ENCODE measurements at places on chromosomes 12 and 14.

GRCh38 chr14:89179891-89180404 is 237.1 kb downstream of the FOXN3 start:
- no peak for DNase-seq

- peak; percentile 1 for DNase-seq
These were observed 83.0 kb upstream of the CCDC196 start for GRCh38 chr14:66403183-66403582.

DNA sequence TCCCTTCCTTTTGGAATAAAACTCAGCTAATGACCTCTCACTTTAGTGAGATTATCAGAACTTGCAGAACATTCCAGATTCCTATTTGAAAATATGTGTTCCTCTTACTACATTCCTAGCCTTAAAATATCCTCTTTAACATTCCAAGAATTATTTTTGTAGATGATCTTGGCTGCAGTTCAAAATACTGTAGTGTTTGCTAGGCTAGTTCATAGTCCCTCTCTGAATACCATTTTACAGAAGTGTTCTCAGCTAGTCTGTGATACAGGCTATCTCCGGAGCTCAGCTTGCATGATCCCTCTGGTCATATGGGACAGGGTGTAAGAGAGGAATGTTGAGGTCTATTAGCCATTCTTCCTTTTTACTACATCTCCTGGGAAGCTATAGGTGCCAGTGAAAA is 17.6 kb upstream of the GPR33 start:
- DNase-seq = no peak

DNA sequence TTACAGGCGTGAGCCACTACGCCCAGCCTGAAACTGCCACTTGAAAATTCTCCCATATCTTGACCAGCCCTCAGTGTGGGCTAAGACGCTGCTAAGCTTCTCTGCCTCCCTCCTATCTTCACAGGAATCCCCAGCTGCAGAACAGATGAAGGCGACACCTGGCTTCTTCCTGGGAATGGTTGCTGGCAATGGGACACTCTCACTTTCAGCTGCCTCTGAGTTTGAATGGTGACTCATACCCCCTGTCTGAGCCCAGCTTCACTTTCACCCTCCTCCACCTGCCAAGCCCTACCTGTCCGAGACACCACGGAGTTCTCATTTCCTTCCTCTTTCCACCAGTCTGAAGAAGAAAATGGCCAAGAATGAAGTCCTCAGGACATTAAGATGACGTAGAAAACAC is 18.3 kb upstream of the VASH1 start:
- peak; percentile 49 for DNase-seq

- no peak for DNase-seq
These were observed 12.1 kb downstream of the NKX2-1 start for GRCh38 chr14:36507847-36508417.

DNA sequence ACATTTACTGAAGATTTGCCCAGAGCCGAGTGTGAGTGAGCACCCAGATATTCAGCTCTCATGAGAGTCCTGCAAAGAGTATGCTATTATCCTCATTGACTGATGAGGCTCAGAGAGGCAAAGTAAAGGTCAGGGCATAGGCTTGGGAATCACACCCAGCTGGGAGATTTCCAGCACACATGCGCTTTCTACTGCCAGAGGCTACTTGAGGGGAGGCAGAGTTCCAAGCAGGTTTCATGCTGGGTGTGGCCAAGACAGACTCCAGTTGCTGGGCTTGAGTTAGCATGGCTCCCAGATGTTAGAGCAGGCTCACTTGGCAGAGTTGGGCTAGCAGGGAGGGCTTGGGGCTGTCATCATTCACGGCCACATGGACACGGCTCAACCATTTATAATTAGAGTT is 14.4 kb upstream of the FAM181A start:
- no peak for DNase-seq

GRCh38 chr12:133156125-133156690 is 25.1 kb upstream of the ZNF268 start:
- DNase-seq = no peak

GRCh38 chr12:132075026-132075713 is 68.9 kb downstream of the DDX51 start:
- DNase-seq = no peak

- DNase-seq = no peak
These were observed 4.6 kb downstream of the AHNAK2 start for GRCh38 chr14:104973385-104974145.

DNA sequence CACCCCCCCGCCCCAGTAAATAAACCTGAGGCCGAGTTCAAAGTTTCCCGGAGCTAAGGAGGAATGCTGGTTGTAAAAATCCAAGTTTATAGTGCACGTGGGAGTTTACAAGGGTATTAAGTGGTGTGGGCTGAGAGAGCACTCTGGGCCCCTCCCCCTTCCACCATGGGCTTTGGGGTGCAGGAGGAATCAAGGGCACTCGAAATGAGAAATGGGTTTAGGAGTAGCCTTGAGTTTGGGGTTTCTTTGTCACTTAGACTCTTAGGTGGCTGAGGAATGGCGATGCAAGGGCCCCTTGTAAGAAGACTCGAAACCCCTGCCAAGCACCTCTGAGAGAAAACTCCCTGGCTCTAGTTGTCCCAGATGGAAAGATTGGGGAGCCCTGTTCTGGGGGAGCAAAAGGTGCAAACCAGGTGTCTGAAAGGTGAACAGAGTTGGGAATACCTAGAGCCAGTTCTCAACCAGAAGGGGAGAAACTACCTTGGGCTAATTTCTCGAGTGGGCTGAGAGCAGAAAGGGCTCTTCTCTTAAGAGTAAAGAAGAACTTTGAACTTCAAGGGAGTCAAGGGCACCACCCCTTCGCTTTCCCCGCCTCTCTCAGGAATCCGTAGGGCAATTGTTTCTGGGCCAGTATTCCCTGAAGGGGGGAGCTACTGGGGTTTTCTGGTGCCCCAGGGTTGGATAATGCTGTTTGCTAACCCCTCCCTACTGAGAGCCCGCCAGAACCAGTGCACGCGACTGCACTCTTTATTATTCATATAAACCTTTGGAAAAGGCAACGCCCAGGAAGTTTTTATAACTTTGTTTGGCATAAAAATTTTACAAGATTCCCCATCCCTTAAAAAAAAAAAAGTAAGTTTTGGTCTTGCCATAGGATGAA is 4.0 kb upstream of the HOTAIR start:
- DNase-seq = no peak

GRCh38 chr12:77232045-77232444 is 166.7 kb upstream of the E2F7 start:
- DNase-seq = no peak

DNA sequence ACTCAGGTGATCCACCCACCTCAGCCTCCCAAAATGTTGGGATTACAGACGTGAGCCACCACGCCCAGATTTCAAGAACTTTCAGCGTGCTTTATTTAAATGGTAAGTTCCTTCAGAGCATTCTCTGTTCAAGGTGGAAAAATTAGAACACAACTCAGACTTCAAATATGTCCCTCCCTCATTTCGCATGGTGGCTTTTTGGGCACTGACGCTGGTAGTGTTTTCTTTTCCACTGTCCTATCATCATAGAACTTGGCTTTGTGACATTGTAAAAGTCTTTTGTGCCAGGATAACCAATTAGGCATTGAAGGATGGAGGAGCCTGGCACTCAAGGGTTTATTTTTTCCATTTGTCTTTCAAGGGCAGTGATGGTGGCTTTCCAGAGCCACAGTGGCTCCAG is 190.8 kb downstream of the NUAK1 start:
- no peak for DNase-seq

GRCh38 chr12:69866698-69867097 is 41.7 kb downstream of the MYRFL start:
- no peak for DNase-seq

GRCh38 chr12:116294454-116295165 is 17.1 kb upstream of the MED13L start:
- no peak for DNase-seq

DNA sequence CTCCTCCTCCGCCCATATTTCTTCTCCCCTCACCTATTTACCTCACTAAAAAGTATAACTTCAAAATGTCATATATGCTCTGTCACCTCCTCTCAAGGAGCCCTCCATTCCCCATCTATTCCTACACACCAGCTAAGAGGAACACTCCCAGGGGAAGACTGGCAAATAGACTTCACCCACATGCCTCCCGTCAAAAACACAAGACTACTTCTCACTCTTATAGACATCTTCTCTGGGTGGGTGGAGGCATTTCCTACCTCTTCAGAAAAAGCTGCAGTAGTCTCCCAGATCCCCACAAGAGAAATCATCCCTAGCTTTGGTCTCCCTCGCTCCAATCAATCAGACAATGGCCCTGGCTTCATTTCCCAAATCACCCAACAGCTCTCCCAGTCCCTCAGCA is 66.2 kb downstream of the MOK start:
- DNase-seq = no peak

- no peak for DNase-seq
These were observed 138.7 kb upstream of the PLEKHA5 start for GRCh38 chr12:18990856-18991255.

GRCh38 chr14:103280278-103280928 is 53.6 kb upstream of the EIF5 start:
- peak; percentile 69 for DNase-seq

DNA sequence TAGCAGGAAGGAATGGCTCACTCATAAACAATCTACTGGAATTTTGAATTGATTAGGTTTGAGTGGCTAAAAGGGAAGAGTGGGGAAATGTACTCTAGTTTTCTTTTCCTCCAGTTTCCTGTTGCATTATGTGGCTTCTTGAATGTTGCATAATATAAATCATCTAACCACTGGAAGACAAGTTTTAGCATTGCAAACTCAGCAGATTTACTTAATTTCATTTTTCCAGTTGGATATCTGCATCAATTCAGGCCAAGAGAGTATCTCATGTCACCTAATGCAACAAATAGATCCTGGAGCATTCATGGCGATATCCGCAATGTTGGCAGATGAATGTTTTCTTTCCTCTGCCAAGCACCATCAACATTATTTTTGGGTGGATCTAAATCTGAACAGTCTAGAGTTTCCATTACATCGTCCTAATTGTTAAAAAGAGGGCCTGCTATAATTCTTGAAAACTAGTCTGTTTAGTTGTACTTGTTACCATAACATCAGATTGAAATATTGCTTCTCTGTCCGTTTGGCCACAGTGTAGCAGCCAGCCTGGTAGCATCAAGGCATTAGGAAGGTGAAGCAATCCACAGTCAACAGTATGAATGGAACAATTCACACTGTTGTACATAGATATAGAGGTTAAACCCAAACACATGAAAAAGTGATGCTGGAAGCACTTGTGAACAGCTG is 544.2 kb downstream of the ETNK1 start:
- no peak for DNase-seq

- peak; percentile 52 for DNase-seq
These were observed 880 bp upstream of the FLRT2 start for GRCh38 chr14:85528897-85529631.

GRCh38 chr12:22856178-22856577 is 231.2 kb downstream of the ETNK1 start:
- peak; percentile 36 for DNase-seq

DNA sequence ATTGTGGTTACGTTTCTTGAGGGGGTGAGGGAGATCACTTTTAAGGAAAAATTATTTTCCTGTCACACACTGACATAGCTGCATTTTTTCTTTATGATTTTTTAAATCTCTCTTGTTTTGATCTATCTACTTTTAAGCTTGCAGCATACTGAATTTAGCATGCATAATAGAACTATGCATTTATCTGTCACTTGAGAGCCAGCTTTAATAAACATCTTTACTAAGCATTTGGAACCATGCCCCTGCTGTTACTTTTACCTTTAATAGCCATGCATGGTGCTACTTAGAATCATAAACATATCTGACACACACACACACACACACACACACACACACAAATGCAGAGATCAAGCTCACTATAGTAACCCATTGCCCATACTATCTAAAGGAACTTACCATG is 486.2 kb downstream of the NELL2 start:
- no peak for DNase-seq

GRCh38 chr12:98294051-98294805 is 221.2 kb upstream of the TMPO start:
- no peak for DNase-seq

GRCh38 chr14:34633742-34634141 is 3.8 kb upstream of the SNX6 start:
- DNase-seq = peak; percentile 25

- no peak for DNase-seq
These were observed 123.3 kb downstream of the BEGAIN start for GRCh38 chr14:100463937-100464336.

DNA sequence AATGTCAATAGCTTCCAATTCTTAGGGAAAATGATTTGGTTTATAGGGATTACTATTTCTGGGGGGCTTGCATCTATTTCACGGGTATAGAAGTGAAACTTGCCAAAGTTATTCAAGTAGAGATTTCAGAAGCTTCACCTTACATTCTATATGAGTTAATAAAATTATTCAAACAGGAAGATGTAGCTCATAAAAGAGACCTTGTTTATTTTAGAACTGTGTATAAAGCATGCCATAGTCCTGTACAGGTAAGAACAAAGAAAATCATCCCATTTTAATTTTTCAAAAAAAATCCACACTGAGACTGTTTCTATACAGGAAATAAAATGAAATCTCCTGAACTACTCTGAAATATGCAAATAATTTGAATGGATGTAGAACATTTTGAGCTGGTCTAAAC is 834.7 kb downstream of the TRHDE start:
- DNase-seq = no peak

DNA sequence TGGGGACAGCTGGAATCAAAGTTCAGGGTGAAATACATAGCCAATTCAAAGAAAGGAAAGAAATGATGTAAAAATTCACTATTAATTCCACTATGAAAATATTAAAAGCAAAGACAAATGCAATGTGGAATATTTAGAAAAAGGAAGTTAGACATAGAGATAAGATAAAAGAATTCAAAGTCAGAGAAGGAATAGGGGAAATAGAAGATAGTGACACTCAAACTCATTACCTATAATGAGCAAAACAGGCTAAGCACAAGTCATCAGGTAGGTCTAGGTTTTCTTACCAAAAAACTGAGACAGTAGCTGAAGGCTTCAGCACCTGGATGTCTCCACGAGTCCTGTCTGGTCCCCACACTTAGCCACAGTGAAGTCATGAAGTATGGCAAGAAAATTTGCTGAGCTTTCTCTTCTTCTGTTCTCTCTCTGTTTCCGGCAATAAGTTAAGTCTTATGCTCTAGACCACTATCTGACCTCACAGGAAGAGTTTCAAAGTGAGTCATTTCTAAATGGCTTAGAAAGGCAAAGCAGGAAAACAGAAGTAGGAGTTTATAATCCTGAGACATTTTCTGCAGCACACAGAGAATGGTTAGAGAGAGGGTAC is at the start of gene C3AR1:
Gene C3AR1, minus strand, starts transcription at position 369 of the 604 bp plus-strand sequence. CDS start 6,174 bp downstream, outside the sequence.
- peak; percentile 90 for DNase-seq

GRCh38 chr12:131441060-131441396 is 269.9 kb upstream of the SFSWAP start:
- peak; percentile 16 for DNase-seq

GRCh38 chr14:85483037-85483436 is 46.9 kb upstream of the FLRT2 start:
- DNase-seq = no peak

- DNase-seq = no peak
These were observed 58.9 kb upstream of the TMTC2 start for GRCh38 chr12:82627799-82628198.

DNA sequence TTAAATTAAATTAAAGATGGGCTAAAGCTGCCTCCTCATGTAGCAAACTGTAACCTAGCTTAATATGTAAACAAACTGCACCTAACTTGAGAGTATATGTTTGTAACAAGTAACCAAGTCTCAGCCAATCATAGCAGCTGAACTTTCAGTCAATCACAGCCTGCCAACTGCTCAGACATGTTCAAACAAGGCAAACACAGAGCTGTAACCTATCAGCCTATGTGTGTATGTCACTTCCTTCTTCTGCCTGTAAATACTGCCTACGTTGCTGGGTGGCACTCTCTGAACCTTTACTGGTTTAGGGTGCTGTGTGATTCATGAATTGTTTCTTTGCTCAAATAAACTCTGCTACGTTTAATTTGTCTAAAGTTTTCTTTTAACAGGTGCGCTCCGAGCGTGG is 2.9 kb downstream of the SERPINA6 start:
- no peak for DNase-seq

All from suppressor macrophage treated with lipopolysaccharide for 4 hours (primary cell).